ENCODE measurements at places on chromosomes 1 and 21.

GRCh38 chr1:202283991-202284390 is 57.7 kb downstream of the UBE2T start:
- no peak for DNase-seq

DNA sequence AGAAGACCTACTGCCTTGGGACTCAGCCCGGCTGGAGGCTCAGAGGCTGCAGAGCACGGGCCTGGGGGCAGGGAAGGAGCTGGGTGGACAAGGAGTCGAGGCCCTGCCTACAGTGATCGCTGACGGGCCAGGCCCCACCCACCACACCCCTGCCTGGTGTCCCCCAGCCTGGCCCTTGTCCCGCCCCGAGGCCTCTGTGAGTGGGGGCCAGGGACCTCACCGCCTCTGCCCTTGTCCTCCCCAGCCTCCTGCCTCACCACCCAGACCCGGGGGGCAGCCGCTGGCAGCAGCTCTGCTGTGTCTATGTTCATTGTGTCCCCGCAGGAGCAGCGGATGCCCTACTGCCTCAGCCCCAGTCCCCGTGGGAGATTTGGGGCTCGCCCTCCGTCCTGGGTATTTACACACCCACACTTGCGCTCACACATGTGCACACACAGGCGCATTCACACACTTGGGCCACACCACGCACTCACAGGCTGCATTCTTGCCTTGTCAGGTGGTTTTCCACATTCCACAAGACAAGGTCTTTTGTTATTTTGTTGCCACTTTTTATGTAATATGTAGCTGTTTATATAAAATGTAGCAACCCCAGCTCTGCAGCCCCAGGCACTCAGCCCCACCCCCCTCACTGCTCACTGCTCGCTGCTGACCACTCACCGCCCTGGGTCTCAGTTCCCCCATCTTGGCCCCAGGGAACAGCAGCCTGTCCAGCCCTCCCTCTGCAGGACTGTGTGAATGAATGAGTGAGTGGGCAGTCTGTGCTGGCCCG is 7.3 kb downstream of the PFKL start:
- DNase-seq: no peak

DNA sequence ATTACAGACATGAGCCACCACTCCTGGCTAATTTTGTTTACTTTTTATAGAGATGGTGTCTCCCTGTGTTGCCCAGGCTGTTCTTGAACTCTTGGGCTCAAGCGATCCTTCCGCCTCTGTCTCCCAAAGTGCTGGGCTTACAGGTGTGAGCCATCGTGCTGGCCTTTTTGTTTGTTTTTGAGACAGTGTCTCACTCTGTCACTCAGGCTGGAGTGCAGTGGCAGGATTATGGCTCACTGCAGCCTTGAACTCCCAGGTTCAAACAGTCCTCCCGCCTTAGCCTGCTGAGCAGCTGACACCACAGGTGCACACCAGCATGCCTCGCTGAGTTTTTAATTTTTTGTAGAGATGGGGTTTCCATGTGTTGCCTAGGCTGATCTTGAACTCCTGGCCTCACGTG is 49.1 kb downstream of the ADARB1 start:
- peak; percentile 86 for DNase-seq

DNA sequence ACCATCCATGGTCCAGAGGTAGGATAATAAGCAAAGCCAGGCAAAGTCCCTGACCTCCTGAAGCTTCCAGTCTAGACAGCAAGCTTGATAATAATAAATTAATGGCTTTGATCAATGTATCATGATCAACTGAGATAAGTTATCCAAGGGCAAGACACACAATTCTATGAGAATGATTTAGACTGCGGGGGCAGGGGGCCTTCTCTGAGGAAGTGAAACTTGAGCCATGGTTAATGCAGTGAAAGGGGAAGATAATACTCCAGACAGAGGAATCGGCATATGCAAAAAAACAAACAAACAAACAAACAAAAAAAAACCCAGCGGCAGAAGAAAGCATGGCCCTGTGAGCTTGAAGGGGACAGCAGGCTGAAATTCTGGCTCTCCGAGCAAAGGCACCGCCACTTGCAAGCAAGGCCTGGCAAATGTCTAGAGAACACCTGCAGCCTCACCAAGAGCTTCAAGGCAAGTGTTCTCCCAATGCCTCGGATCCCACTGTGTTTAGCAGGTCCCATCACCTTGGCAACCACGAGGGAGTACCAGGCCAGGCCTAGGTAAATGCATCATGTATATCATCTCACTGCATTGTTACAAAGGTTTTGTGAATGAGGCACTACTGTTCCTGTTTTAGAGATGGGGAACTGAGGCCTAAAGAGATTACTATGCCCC is 24.9 kb downstream of the CSMD2 start:
- no peak for DNase-seq

- DNase-seq: no peak
These were observed 3.1 kb downstream of the KLHDC8A start for GRCh38 chr1:205353612-205354011.

DNA sequence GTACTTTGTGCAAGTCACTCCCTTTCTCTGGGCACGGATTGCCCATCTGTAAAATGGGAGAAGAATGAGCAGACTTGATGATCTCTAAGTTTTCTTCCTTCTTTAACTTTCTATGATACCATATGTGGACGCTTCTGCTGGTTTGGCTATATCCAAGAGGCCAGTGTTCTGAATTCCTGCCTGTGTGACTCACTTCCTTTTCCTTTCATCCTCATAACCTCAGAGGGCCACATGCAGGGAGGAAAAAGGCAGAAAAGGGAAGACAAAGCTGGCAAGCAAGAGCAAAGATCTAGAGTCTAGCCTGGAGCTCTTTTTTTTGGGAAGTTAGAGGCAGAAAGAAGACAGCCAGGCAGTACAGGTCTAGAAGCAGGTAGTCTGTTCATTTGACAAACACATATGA is 151.2 kb downstream of the OMA1 start:
- no peak for DNase-seq

DNA sequence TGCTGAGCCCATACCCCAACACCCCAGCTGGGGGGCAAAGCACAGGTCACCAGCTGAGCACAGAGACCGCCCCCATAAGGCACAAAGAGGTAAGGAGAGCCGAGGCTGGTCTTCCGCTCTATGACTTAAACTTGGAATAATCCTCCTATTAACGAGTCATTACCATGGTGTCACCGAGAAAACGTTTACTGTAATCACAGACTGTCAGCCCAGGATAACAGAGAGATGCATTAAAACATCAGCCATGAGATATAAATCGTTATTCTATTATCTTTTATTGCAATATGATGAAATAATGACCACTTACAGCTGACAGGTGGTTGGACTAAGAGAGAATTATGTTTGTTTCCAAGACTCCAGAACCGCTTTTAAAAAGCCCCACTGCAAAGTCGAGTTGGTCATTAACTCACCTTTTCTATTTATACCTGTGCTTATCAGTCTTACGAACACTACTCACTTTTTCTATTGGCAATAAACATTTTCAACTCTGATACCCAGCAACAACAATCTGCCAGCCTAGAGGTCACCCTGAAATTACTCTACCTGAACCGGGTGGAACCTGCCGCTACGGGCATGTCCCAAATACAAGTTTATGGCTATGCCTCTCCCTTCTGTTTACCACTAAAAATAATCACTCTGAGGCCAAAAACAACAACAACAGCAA is 21.5 kb downstream of the NPHP4 start:
- no peak for DNase-seq

DNA sequence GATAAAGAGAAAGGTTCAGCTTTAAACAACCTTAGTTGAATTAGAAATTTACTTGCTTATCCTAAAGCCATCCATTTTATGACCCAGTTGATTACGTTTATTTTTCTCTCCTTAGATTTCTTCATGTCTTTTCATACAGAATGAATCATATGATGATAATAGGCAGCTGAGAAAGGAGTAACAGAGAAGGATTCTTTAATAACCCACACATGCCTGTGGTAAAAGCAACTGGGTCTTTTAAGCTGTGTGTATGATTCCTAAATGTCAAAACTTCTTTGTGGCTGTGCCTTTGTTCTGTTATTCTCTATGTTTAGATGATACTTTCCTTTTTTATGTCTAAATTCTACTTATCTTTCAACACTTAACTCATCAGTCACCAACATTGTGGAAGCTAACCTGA is 626.5 kb downstream of the NCAM2 start:
- DNase-seq: no peak

Data from OCI-LY7 (cell line).